ENCODE measurements at places on chromosomes 6 and 20.

GRCh38 chr6:88722686-88723085 lies 240.7 kb downstream of the RNGTT start:
- no peak for DNase-seq

DNA sequence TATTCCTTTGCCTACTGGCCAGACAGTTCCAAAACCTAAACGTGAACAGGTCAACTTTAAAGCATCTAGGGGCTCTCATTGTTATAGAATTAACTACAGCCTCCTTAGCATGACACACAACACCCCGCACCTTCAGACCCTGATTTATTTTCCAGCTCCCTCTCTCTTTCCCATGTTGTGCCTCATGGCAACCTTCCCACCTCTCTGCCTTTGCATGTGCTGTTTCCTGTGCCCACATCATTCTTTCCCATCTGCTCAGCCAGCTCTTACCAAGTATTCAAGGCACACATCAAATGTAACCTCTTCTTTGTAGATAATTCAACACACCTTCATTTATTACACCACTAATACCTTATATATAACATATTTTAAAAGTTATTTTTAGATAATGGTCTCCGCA lies 291.0 kb downstream of the COL12A1 start:
- no peak for DNase-seq

DNA sequence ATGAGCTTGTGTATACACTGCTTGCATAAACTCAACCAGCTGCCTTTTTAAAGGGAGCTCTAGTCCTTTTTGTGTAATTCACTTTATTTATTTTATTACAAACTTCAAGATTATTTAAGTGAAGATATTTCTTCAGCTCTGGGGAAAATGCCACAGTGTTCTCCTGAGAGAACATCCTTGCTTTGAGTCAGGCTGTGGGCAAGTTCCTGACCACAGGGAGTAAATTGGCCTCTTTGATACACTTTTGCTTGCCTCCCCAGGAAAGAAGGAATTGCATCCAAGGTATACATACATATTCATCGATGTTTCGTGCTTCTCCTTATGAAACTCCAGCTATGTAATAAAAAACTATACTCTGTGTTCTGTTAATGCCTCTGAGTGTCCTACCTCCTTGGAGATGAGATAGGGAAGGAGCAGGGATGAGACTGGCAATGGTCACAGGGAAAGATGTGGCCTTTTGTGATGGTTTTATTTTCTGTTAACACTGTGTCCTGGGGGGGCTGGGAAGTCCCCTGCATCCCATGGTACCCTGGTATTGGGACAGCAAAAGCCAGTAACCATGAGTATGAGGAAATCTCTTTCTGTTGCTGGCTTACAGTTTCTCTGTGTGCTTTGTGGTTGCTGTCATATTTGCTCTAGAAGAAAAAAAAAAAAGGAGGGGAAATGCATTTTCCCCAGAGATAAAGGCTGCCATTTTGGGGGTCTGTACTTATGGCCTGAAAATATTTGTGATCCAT lies 15.3 kb downstream of the TNFAIP3 start:
- no peak for DNase-seq

DNA sequence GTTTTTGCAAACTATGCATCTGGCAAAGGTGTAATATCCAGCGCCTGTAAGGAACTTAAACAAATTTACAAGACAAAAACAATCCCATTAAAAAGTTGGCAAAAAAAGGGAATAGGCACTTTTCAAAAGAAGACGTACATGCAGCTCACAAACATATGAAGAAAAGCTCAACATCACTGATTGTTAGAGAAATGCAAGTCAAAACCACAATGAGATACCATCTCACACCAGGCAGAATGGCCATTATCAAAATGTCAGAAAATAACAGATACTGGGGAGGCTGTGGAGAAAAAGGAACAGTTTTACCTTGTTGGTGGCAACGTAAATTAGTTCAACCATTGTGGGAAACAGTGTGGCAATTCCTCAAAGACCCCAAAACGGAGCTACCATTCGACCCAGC lies 54.2 kb downstream of the TSBP1 start:
- DNase-seq = no peak

DNA sequence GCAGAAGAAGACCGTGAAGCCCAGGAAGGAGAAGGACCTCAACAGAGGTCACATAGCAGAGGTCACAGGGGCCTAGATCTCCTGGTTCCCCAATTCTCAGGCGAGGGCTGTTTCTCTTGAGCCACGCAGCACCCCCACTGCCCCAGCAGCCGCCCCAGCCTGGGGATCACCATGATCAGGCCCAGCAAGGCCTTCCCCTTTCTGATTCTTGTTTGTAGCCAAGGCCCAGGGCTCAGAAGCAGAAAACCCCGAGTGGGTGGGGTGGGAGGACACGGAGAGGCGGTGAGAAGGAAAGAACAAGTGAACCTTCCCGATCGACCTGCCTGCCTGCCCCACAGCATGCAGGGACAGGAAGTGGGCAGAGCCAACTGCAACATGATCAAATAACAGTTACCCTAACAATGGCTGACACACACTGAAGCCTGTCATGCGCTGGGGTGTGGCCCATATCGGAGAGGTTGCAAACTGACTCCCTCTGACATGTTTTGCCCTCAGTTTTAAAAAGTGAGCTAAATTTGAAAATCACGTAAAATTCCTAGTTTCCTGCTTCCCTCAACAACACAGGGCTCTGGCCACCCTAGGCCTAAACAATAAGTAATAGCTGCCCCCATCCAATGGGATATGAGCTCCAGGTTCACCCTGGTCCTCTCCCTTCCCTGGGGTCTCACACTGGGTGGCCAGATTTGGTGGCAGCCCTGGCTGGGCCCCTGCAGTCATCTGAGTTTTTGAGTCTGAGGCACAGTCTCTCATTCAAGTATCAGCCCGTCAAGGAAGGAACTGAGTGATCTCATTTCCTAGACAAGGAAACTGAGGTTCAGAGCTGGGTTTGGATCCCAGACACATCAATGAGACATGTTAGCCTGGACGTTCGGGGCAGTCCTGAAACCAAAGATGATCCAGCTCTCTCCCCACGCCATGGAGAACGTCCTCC lies 6.5 kb downstream of the PEDS1 start:
- no peak for DNase-seq
